ENCODE measurements at places on chromosomes 12 and 14. TPM values are rescaled to one million over a fixed set of nuclear protein-coding genes. Genes with fewer than 3 reads are reported as not detected.
A peak's percentile ranks its signal among the peaks of the same experiment; 100 is the strongest.

GRCh38 chr12:131773582-131774221 is 54.5 kb upstream of the MMP17 start:
- H3K27me3 ChIP-seq: no peaks in the 10 kb centered on the region
- H3K27ac ChIP-seq: no peak overlapping the region
- peaks cover 66% of the 10 kb centered on the region for H3K36me3 ChIP-seq
- H3K4me3 ChIP-seq: no peak overlapping the region
- H3K4me1 ChIP-seq: no peaks in the 10 kb centered on the region
- no peak for DNase-seq

GRCh38 chr12:28107679-28108078 is 82.6 kb upstream of the CCDC91 start:
- H3K4me3 ChIP-seq: no peak overlapping the region
- H3K4me1 ChIP-seq: no peaks in the 10 kb centered on the region
- no peaks in the 10 kb centered on the region for H3K27me3 ChIP-seq
- H3K36me3 ChIP-seq: no peaks in the 10 kb centered on the region
- DNase-seq: no peak
- H3K27ac ChIP-seq: no peak overlapping the region

Gene BCL2L14
- 0.11 TPM for total RNA-seq

GRCh38 chr14:99728981-99729451 is 44.9 kb downstream of the CYP46A1 start:
- H3K4me3 ChIP-seq: no peak overlapping the region
- no peaks in the 10 kb centered on the region for H3K36me3 ChIP-seq
- peaks cover 37% of the 10 kb centered on the region for H3K27me3 ChIP-seq

DNA sequence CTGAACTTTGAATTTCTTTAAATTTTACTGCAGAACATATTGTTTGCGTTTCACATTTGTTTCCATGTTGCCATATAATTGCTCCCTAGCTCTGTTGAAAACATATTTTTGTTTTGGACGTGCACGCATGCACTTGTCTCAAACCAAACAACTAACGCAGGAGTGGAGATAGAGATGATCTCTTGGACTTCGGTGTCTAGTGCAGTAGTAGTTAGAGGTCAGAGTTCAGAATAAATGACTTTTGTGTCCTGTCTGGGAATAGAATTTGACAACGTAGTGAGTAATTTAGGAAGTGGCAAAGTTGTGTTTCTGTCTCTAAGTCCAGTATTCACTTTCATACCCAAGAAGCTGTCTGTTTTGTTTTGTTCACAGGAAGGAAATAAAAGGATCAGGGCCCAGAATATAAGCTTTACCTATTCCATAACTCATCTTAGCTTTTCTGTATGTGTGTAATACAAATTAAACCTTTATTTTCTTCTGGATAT is 173.8 kb downstream of the AEBP2 start:
- no peaks in the 10 kb centered on the region for H3K36me3 ChIP-seq
- no peak for DNase-seq
- H3K27me3 ChIP-seq: no peaks in the 10 kb centered on the region
- 0 out of 2 replicates have a peak, but pooled peaks cover 8% of the 10 kb centered on the region for H3K4me1 ChIP-seq

GRCh38 chr12:121217761-121218160 is 7.8 kb downstream of the P2RX4 start:
- H3K36me3 ChIP-seq: no peaks in the 10 kb centered on the region
- DNase-seq: peak; percentile 65
- peak overlapping the region; percentile 18 for H3K27ac ChIP-seq
- peaks cover 40% of the 10 kb centered on the region for H3K4me1 ChIP-seq
- H3K27me3 ChIP-seq: no peaks in the 10 kb centered on the region

Gene ITGA7
- total RNA-seq: 0.24 TPM

GRCh38 chr12:56931474-56931978 is 2.7 kb downstream of the SDR9C7 start:
- H3K4me3 ChIP-seq: no peak overlapping the region
- peak; percentile 27 for DNase-seq
- peaks cover 32% of the 10 kb centered on the region for H3K4me1 ChIP-seq
- H3K27me3 ChIP-seq: no peaks in the 10 kb centered on the region
- H3K36me3 ChIP-seq: no peaks in the 10 kb centered on the region

Gene ANKRD33
- not detected for total RNA-seq

DNA sequence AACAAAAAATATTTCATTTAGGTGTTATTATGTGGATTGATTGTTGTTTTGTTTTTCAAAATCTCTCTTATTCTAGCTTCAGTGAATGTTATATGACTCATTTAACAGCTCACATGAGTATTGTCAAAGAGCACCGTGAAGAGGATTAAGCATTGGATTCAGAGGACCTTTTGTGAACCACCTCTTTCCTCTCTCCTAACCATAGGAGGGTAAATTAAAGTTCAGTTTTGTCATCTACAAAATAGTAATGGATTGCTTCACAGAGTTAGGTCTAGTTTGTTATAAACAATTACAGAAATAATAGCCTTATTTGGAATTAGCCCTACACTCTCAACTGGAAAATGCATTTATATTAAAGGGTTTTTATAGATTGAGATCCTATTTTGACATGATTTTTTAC is 962 bp upstream of the KERA start:
- no peaks in the 10 kb centered on the region for H3K36me3 ChIP-seq
- DNase-seq: no peak
- no peak overlapping the region for H3K27ac ChIP-seq
- no peak overlapping the region for H3K4me3 ChIP-seq

Gene EGLN3
- 0.18 TPM for total RNA-seq

- peaks cover 11% of the 10 kb centered on the region for H3K4me1 ChIP-seq
- H3K4me3 ChIP-seq: no peak within 1 kb of the TSS
- no peak for DNase-seq
- H3K36me3 ChIP-seq: no peaks in the 10 kb centered on the region
- no peak within 1 kb of the TSS for H3K27ac ChIP-seq
- H3K27me3 ChIP-seq: peaks cover 9% of the 10 kb centered on the region
These were observed at the start of gene KLHL33 for GRCh38 chr14:20435582-20436362. Gene KLHL33, minus strand, starts transcription at chr14:20436166. Its CDS starts 355 bp downstream, at chr14:20435811.

DNA sequence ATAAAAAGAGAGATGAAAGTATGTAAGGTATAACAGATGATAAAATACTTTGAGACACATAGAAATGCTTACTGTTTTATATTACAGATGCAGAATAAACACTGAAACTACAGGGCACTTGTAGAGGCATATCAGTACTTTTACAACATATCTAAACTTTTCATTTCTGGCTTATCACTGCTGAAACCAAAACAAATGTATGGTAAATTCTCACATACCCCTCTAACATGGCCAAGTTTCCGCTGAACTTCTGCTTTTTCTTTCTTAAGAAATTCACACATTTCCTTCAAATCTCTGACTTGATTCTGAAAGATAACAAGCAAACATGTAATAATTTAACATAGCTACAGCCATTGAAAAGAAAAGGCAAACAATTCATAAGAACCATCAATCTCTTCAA is 33.3 kb upstream of the C12orf50 start:
- H3K4me3 ChIP-seq: no peak overlapping the region
- no peaks in the 10 kb centered on the region for H3K27me3 ChIP-seq
- H3K36me3 ChIP-seq: peaks cover 3% of the 10 kb centered on the region
- no peak overlapping the region for H3K27ac ChIP-seq

Gene SNX6
- total RNA-seq: 169 TPM

- no peak overlapping the region for H3K4me3 ChIP-seq
- H3K36me3 ChIP-seq: no peaks in the 10 kb centered on the region
- no peaks in the 10 kb centered on the region for H3K27me3 ChIP-seq
These were observed 3.2 kb downstream of the OSBPL8 start for GRCh38 chr12:76556368-76556767.

DNA sequence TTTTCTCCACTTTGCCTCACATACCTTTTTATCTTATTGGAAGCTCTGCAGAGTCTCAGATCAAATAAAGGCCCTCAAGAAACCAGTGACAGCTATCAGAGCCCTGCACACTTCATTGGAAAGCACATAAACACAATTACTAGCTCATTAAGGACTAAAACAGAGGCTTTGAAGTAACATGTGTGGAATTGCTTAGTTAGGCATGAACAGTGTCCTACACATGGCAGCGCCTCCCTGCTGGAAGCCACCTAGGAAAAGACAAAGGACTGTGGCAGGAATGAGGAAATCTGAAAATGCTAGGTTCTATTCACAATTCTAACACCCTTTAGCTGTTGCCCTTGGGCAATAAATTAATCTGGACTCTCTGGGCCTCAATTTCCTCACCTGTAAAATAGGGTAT is 89.4 kb downstream of the SUDS3 start:
- H3K4me3 ChIP-seq: no peak overlapping the region
- H3K27me3 ChIP-seq: no peaks in the 10 kb centered on the region
- no peak for DNase-seq
- no peaks in the 10 kb centered on the region for H3K4me1 ChIP-seq
- no peaks in the 10 kb centered on the region for H3K36me3 ChIP-seq
- H3K27ac ChIP-seq: no peak overlapping the region

Gene MYF5
- not detected for total RNA-seq

Gene PUS1
- 24.7 TPM for total RNA-seq

Gene SMOC1
- total RNA-seq: 7.3 TPM

DNA sequence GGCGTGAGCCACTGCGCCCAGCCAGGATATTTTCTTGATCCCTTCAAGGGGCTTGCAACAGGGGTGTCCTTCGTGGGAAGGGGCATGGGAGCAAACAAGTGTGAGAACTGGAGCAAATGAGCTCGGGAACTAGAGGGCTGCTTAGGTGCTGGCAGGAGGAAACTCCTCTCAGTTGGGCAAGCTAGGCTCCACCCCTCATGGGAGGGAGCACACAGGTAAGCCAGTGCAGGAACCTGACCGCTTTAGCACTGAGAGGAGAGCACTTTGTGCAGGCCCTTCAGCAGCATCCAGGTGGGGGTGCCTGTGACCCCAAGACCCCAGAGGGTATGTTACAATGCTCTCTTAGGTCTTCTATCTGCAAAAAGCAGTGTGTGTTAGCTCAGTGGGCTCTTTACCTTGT is 755.4 kb upstream of the MDGA2 start:
- H3K27ac ChIP-seq: no peak overlapping the region
- no peak overlapping the region for H3K4me3 ChIP-seq
- no peaks in the 10 kb centered on the region for H3K4me1 ChIP-seq
- H3K36me3 ChIP-seq: no peaks in the 10 kb centered on the region
- DNase-seq: no peak

- H3K4me1 ChIP-seq: no peaks in the 10 kb centered on the region
- DNase-seq: no peak
- H3K27me3 ChIP-seq: no peaks in the 10 kb centered on the region
- no peak overlapping the region for H3K4me3 ChIP-seq
These were observed 108.1 kb upstream of the G2E3 start for GRCh38 chr14:30450631-30451545.

DNA sequence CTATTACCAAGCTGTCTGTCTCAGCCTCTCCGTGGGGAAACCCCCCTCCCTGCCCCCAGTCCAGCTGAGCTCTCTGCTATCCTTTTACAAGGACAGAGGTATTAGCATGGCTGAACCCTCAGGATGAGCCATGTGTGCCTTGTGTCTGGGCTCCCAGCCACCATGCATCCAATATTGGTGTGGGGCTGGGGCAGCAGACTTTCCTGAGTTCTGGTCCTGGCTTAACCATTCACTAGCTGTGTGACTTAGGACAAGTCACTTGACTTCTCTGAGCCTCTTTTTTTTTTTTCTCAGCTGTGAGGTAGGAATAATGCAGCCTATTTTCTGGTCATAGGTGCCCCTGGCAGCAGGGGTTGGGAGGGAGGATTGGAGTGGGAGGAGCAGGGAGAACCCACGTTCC is 17.1 kb upstream of the CYP46A1 start:
- H3K4me1 ChIP-seq: peaks cover 41% of the 10 kb centered on the region
- DNase-seq: no peak
- H3K27me3 ChIP-seq: peaks cover 6% of the 10 kb centered on the region
- H3K4me3 ChIP-seq: no peak overlapping the region
- H3K27ac ChIP-seq: no peak overlapping the region
- H3K36me3 ChIP-seq: no peaks in the 10 kb centered on the region

Gene CLEC4D
- total RNA-seq: not detected

Gene ASIC1
- 0.24 TPM for total RNA-seq

- peaks cover 31% of the 10 kb centered on the region for H3K4me1 ChIP-seq
- no peaks in the 10 kb centered on the region for H3K36me3 ChIP-seq
- no peaks in the 10 kb centered on the region for H3K27me3 ChIP-seq
- no peak overlapping the region for H3K27ac ChIP-seq
- no peak overlapping the region for H3K4me3 ChIP-seq
- no peak for DNase-seq
These were observed 2.4 kb upstream of the STXBP6 start for GRCh38 chr14:25052385-25052784.

- no peak overlapping the region for H3K27ac ChIP-seq
- no peaks in the 10 kb centered on the region for H3K36me3 ChIP-seq
- H3K4me3 ChIP-seq: no peak overlapping the region
- no peak for DNase-seq
These were observed 104.4 kb upstream of the ATF7IP start for GRCh38 chr12:14261096-14261495.

Gene SLC6A12
- total RNA-seq: 18.8 TPM

Gene HOXC12
- total RNA-seq: not detected

DNA sequence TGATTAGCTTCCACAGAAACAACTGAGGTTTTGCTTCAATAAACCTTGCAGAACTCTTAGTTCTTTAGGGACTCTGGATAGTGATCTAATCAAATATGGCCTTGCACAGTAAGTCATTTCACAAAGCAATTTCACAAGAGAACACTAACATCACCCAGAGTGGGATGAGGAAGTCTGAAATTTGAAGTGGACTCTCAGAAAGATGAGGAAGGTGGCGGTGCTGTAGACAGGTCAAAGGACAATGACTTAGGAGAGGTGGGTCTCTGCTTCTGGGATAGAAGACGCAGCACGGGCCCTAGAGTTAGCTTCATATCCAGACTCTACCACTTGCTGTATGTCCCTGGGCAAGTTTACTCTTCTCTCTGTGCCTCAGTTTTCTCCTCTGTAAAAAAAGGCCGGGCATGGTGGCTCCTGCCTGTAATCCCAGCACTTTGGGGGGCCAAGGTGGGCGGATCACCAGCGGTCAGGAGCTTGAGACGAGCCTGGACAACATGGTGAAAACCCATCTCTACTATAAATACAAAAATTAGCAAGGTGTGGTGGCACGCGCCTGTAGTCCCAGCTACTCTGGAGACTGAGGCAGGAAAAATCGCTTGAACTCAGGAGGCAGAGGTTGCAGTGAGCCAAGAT is 18.9 kb downstream of the FOS start:
- no peak for DNase-seq
- no peaks in the 10 kb centered on the region for H3K36me3 ChIP-seq
- peaks cover 6% of the 10 kb centered on the region for H3K27me3 ChIP-seq
- H3K4me3 ChIP-seq: no peak overlapping the region

DNA sequence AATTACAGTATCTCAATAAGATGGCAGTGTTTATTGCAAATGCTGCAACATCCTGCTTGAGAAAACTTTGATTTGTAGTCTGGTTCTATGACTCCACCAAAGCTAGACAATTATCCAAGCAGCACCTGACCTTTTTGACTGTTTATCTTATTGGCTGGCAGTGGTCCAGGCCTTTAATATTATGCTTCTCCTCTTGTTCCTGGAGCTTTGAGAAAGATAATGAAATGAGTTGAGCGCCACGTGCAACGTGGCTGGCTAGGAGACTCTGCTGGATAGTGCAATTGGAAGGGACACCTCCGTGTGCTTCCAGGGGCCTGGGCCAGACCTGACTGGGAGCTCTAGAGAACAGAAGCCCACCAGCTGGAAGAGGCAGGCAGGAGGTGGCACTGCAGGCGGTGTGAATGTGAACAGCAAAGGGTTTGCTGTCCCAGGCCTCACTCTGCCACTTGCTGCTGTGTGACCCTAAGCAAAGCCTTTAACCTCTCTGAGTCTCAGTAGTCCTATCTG is 349.3 kb downstream of the CACNA1C start:
- H3K36me3 ChIP-seq: no peaks in the 10 kb centered on the region
- no peak overlapping the region for H3K27ac ChIP-seq
- H3K4me1 ChIP-seq: peaks cover 8% of the 10 kb centered on the region
- H3K27me3 ChIP-seq: no peaks in the 10 kb centered on the region

Measured in HepG2 (cell line).